T-cell (primary cell): ENCODE measurements at places on chromosomes 12 and 14.

DNA sequence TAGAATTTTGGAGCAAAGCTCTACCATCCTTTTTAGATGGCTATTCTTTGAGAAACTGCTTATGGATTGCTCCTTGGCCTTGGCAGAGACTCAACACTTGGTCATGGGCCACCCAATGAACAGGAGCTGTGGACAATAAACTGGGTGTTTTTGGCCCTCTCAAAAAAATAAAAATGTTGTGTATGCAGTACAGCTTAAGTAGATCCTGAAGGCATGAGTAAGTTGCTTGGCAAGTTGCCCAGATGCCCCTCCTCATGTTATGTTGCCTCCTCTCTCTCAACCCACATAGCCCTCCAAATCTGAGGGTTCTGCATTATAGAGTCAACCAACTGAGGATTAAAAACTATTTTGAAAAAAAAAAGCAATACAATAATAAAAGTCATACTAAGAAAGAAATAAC, 124.9 kb downstream of the ATP23 start:
- no peak for DNase-seq
- H3K27ac ChIP-seq: no peak overlapping the region
- no peaks in the 10 kb centered on the region for H3K27me3 ChIP-seq
- no peaks in the 10 kb centered on the region for H3K4me1 ChIP-seq
- H3K36me3 ChIP-seq: no peaks in the 10 kb centered on the region
- no peak overlapping the region for H3K4me3 ChIP-seq

GRCh38 chr12:3662521-3662921, 90.4 kb downstream of the CRACR2A start:
- no peak overlapping the region for H3K27ac ChIP-seq
- H3K36me3 ChIP-seq: peaks cover 89% of the 10 kb centered on the region
- no peaks in the 10 kb centered on the region for H3K4me1 ChIP-seq
- no peaks in the 10 kb centered on the region for H3K27me3 ChIP-seq
- no peak overlapping the region for H3K4me3 ChIP-seq
- DNase-seq: no peak

GRCh38 chr14:74389980-74390379, 36.0 kb downstream of the SYNDIG1L start:
- H3K27me3 ChIP-seq: no peaks in the 10 kb centered on the region
- DNase-seq: no peak
- no peak overlapping the region for H3K4me3 ChIP-seq
- no peaks in the 10 kb centered on the region for H3K36me3 ChIP-seq

GRCh38 chr12:51051787-51052186, 3.7 kb downstream of the LETMD1 start:
- H3K36me3 ChIP-seq: peaks cover 7% of the 10 kb centered on the region
- no peak overlapping the region for H3K27ac ChIP-seq
- peaks cover 12% of the 10 kb centered on the region for H3K4me1 ChIP-seq
- H3K27me3 ChIP-seq: no peaks in the 10 kb centered on the region
- no peak overlapping the region for H3K4me3 ChIP-seq

- H3K4me1 ChIP-seq: peaks cover 9% of the 10 kb centered on the region
- H3K36me3 ChIP-seq: no peaks in the 10 kb centered on the region
- no peaks in the 10 kb centered on the region for H3K27me3 ChIP-seq
- no peak overlapping the region for H3K27ac ChIP-seq
- DNase-seq: no peak
These were observed 1.9 kb upstream of the CNPY2 start for GRCh38 chr12:56317675-56318074.

GRCh38 chr12:69688471-69689427, 10.4 kb downstream of the BEST3 start:
- DNase-seq: no peak
- no peaks in the 10 kb centered on the region for H3K4me1 ChIP-seq
- H3K36me3 ChIP-seq: no peaks in the 10 kb centered on the region
- no peak overlapping the region for H3K4me3 ChIP-seq
- H3K27ac ChIP-seq: no peak overlapping the region

DNA sequence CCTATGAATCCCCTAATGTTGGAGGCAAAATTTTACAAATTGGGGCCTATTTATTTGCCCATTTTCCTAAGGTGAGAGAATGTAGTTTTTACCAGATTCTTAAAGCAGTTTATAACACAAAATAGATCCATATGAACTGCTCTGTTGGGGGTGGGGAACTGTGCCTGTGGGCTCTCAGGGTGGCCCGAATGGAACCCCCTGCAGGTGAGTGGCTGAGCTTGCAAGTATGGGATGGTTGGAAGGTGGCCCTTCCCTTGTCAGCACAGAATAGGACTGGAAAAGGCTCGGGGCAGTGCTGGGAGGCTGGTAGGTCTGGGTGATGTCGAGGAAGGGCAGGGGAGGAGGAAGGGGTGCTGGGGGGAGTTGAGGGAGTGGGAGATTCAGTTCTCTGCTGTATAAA, 4.9 kb downstream of the VSX2 start:
- H3K27me3 ChIP-seq: peaks cover 17% of the 10 kb centered on the region
- H3K36me3 ChIP-seq: no peaks in the 10 kb centered on the region
- no peak for DNase-seq
- no peak overlapping the region for H3K27ac ChIP-seq
- peaks cover 4% of the 10 kb centered on the region for H3K4me1 ChIP-seq

DNA sequence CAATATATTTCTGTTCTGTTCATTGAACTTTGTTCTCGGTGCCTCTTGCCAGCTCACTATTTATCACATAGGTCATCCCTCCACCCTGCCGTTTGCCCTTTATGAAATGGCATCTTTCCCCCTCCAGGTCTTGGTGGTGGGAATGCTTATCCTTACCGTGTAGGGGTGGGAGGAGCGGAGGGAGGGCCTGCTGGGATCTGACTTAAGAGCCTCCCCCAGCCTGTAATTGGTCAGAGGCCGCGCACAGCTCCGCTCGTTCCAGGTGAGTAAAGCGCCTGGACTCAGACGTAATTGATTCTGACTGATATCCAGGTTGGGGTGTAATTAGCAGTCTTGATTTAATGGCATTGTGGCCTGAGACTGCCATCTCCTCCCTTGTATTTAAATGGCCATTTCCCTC, 185.3 kb downstream of the TSPAN9 start:
- H3K36me3 ChIP-seq: no peaks in the 10 kb centered on the region
- H3K27ac ChIP-seq: no peak overlapping the region
- no peak overlapping the region for H3K4me3 ChIP-seq
- DNase-seq: no peak

GRCh38 chr12:52907092-52907810, 2.4 kb upstream of the KRT8 start:
- H3K27ac ChIP-seq: no peak overlapping the region
- peaks cover 20% of the 10 kb centered on the region for H3K27me3 ChIP-seq
- peaks cover 10% of the 10 kb centered on the region for H3K4me1 ChIP-seq
- no peaks in the 10 kb centered on the region for H3K36me3 ChIP-seq

DNA sequence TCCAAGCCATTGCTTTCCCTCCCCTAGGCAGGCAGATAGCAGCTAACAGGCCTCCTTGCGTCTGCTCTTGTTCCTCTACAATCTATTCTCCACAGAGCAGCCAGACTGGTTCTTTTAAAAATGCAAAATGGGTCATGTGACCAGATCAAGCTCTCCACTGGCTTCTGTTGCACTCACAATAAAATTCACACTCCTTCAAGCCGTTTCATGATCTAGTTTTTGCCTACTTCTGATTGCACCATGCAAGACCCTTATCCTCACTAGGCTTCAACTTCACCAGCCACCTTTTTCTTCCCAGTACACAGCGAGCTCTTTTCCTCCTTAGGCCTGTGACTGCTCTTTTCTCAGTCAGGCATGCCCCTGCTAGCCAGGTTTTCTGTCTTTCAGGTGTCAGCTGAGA, 6.1 kb upstream of the KRAS start:
- no peak overlapping the region for H3K27ac ChIP-seq
- H3K36me3 ChIP-seq: no peaks in the 10 kb centered on the region
- no peak overlapping the region for H3K4me3 ChIP-seq
- no peaks in the 10 kb centered on the region for H3K27me3 ChIP-seq
- no peak for DNase-seq
